ENCODE measurements at places on chromosomes 13 and 19. TPM values are rescaled to one million over a fixed set of nuclear protein-coding genes. Genes with fewer than 3 reads are reported as not detected.

The SOX21 gene
- not detected for total RNA-seq

The TRPC4 gene
- 7.6 TPM for total RNA-seq

The STOML3 gene
- total RNA-seq, result not detected

The GAPDHS gene
- not detected for total RNA-seq

Measured in hair follicle dermal papilla cell (primary cell).